Natural killer cell treated with Interleukin-12 subunit alpha and Interleukin-12 subunit beta and Interleukin-15 and Interleukin-18, amount 100 ng/mL, for 72 hours (primary cell): ENCODE measurements at places on chromosomes 3 and 15. TPM values are rescaled to one million over a fixed set of nuclear protein-coding genes. Genes with fewer than 3 reads are reported as not detected.

- DNase-seq = no peak
Measured at GRCh38 chr3:108546247-108546646, 35.9 kb upstream of the MYH15 start.

DNA sequence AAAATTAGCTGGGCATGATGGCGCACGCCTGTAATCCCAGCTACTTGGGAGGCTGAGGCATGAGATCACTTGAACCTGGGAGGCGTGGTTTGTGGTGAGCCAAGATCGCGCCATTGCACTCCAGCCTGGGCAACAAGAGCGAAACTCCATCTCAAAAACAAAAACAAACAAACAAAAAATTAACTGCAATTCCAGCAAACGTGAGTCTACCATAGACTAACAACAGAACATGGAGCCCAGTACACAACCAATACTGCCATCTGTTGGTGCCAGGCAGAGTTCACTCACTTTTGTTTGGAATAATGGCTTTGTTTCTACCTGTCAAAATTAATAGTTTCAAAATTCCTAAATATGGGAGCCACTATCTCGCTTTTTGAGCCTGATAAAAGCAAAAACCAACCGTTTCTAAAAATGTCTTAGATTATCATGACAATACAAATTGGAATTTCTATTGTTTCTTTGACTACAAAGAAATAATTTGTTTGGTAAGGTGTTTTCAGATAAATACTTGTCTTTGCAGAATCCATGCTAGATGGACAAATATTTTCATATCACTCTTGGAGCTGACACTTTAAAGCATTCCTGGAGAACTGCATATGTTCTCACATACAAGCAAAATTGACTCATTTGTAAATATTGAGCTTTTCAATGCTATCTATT lies 45.0 kb downstream of the GPR176 start:
- no peak for DNase-seq

- DNase-seq = no peak
Measured at GRCh38 chr3:3296979-3297381, 117.5 kb upstream of the CRBN start.

DNA sequence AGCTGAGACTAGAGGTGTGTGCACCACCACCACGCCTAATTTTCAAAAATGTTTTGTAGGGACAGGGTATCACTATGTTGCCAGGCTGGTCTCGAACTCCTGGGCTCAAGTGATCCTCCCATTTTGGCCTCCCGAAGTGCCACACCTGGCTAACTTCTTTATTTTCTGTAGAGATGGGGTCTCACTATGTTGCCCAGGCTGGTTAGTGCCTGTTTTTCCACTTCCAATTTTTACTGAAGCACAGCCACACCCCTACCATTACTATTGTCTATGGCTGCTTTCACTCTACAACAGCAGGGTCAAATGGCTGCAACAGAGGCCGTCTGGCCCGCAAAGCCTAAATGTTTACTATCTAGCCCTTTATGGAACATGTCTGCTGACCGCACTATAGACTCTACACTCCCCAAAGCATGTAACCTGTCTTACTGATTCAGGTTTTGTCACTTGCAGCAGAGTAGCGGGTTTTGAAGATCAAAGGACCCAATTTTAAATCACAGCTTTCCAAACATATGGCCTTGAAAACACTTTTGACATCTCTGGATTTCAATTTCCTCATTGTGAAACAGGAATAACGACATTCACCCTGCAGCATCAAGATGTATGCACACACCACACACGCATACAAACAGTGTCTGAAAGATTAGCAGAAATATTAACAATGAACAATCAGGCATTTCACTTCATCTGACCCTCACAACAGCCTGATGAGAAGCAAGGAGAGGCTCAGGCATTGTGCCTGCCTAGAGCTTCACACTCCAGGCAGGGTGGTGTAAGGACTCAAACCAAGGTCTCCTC lies 46.1 kb downstream of the SCAP start:
- no peak for DNase-seq

- DNase-seq = no peak
Measured at GRCh38 chr15:29826908-29827820, 4.9 kb upstream of the TJP1 start.

DNA sequence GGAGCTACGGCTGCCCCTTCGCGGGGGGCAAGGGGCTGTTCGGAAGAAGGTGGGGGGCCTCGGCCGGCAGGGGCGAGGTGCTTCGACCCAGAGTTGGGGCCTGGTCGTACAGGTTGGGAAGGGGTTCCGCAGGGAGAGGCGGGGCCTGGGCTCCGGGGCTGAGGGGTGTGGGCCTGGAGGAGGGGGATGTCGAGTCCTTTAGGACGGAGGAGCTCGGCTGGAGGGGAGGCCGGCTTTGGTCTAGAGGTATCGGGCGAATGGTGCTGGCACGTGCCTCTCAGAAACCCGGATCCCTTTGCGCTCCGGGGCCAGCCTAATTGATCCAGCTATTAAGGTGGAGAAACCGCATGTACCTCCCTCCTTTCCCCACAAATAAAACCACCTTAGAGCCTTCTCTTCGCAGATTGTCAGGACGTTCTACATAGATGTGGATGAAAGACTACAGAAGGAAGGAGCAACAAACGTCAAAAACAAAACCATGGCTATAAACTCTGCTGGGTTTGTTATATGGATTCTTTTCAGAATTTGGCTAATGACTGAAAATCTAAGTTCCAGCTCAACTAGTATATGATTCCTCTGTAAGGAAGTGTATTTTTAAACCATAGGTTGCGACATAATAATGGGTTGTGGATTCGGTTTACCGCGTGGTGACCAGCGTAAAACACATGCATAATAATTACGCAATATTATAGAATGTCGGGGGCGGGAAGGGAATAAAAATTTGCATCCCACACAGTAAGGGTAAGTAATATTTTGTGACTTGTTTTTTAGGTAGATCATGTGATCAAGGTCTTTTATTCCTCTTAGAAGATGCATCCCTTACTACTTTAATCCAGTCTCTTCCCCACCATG lies 644 bp upstream of the NGLY1 start:
- DNase-seq = peak; percentile 81

DNA sequence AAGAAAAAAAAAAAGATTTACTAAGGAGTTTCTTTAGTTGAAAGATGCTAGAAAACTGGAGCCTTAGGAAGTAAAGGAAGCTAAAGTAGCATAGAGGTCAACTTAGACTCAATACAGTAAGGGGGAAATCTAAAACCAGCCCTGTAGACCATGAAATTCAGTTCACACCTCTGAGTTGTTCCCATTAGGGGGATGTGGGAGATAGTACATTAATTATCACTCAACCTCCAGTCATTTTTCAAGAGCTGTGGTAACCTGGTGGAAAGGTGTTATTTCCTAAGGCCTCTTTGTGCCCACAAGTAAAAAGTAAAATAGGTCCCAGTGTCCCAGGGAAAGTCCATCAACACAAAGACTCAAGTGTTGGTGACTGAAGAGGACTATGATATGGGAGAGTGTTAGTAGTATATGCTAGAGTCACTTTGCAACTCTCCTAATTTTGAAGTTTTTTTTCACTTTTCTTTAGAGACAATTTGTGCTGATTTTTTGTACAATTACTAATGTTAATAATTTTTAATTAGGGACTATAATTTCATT lies 1274.4 kb upstream of the EPHA6 start:
- DNase-seq = no peak

DNA sequence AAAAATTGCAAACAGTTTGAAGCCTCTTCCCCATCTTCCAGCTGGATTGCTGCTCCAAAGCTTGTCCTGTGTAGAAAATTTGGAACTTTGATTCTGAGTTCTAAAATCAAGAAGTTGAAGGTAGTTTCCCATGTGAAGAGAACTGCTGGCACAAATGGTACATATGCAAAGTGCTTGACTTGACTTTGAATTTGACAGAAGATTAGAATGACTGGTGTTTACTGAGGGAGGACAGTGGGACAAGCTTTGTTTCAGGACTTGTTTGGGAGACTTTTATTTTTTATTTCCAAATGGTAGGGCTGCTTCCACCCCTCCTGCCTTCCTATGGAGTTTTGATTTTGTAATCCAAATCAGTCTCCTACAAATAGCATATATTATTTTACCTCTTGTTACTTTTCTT lies 7.4 kb downstream of the ZFAND6 start:
- DNase-seq = no peak

GRCh38 chr15:81504170-81504905 lies 130.3 kb upstream of the TMC3 start:
- no peak for DNase-seq

GRCh38 chr3:136106101-136106500 lies 90.0 kb downstream of the MSL2 start:
- DNase-seq = no peak

GRCh38 chr3:11165476-11165875 lies 11.2 kb downstream of the HRH1 start:
- no peak for DNase-seq

DNA sequence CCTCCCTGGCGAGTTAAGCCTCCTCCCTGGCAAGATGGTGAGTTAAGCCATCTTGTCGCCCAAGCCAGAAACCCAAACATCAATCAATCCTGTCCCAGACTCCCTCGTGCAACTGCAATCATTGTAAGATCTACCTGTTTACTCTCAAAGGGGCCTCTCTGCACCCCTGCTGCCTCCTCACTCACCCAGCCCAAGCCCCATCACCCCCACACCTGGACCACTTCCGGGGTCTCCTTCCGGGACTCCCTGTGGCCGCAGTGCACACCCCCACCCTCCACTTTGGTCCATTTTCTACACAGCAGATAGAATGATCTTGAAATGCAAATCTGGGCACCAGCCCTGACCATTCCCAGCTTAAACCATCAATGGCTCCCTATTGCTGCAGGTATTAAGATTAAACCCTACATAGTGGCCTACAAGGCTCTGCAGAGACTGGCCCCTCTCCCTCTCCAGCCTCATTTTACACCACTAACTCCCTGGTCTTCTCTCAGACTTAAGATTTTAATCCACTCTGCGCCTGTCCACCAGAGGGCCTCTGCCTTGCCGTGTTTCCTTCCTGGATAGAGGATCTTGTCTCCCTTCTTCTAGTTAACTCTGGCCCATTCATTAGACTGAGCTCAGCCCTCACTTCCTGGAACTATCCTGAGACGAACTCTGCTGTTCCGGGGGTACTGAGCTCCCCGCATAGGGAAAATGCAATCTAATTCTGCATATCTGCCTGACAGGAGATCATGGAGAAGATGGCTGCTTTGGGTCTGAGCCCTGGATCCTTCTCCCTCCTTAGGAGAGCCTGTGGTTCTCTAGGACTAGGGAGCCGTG lies 41.9 kb upstream of the SLC6A1 start:
- no peak for DNase-seq

GRCh38 chr3:69650066-69650419 lies 89.2 kb upstream of the MITF start:
- no peak for DNase-seq

The PLAAT1 gene
- not detected for total RNA-seq

The FAM107A gene
- total RNA-seq = not detected

The MGLL gene
- total RNA-seq = 3.2 TPM
